ENCODE measurements at places on chromosomes 6 and 20.

DNA sequence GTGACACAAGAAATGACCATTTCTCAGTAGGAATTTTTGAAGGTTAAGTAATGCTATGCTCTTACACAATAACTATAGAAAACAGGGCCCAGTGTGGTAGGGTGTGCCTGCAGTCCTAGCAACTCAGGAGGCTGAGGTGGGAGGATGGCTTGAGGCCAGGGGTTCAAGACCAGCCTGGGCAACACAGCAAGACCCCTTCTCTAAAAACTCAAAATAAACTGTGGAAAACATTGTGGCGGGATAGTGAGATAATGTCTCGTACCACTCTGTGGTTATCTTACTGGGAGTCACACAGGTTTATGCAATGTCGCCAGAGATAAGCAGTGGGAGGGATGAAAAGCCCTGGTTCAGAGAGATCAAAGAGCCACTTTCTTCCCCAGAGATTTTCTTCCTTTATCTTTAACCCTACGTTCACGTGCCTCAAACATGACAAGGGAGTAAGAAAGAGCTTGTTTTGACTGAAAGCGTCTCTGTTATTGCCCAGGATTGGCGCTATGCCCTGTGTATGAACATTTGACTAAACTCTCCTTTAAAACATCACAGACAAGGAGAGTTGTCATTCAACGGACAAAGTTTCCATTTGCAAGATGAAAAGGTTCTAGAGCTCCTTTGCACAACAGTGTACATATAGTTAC is 13.9 kb downstream of the GCM1 start:
- no peak for DNase-seq

DNA sequence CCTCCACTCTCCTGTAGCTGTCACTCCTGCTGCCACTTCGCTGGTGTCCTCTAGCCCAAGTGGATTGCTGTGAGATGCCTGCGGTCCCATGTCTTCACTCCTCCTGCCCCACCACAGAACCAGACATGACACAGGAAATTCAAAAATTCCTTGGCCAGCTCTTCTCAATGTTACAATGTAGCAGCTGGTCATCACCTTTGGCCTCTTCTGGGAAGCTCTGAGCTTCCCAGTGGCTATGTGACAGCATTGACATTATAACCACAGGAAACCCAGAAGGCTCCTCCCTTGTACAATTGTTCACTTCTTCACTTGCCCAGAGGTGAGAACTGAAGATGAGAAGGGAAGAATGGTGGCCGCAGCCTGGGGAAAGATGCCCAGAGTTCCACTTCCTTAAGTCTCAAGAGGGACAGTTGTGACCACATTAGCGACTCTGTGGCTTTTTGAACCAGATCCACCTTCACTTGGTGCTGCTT is 76.1 kb upstream of the NAA20 start:
- DNase-seq, result no peak

DNA sequence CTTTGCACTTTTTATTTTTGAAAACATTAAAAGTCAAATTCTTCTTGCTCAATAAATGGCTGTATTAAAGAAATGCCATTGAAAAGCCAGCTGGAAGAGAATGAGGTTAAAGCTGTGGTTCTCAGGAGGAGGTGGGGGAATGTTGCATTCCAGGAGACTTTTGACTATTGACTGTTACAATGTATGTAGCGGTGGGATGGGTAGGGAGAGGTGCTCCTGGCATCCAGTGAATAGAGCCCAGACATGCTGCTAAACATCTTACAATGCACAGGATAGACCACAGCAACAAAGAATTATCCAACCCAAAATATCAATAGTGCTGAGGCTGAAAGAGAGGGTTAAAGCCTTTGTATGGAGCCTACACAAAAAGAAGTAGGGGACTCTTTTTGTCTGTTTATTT is 295.9 kb downstream of the NKAIN2 start:
- no peak for DNase-seq

GRCh38 chr6:144415014-144415413 is 129.9 kb downstream of the UTRN start:
- DNase-seq, result no peak

DNA sequence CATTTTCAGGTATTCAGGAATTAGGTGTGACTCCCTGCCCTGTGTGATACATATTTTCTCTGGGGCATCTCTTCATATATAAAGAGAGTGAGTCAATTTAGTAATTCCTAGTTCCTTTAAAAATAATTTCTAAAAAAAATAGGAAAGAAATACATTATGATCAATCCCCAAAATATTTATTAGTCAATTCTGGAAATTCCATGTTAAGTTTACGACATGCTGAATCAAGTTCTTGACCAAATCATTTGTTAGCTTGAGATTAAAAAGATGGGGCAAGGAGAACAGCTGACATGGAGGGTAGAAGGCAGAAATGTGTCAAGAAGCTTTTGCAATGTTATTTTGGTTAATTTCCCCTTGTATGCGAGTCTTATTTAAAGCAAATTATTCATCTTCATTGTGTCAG is 22.7 kb upstream of the PRDM1 start:
- no peak for DNase-seq

DNA sequence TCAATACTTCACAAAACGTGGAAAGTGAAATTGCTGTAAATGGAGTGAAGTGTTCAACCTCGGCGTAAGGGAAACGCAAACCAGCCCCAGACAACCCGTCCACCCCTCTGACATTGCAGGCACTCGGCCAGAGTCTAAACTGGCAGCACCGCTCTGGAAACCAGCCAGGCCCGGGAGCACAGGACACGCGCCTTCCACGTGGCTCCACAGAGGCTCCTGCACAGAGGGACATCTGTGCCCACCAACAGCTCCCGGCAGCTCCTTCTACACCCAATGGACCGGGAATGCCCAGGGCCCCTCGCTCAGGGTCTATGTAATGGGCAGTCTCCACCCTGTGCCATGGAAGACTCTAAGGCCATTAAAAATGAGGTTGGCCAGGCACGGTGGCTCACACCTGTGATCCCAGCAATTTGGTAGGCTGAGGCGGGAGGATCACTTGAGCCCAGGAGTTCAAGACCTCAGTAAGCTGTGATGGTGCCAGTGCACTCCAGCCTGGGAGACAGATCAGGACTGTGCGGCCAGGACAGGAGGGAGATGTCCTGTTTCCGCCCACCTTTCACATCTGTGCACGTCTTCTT is 3.4 kb upstream of the HELZ2 start:
- no peak for DNase-seq

DNA sequence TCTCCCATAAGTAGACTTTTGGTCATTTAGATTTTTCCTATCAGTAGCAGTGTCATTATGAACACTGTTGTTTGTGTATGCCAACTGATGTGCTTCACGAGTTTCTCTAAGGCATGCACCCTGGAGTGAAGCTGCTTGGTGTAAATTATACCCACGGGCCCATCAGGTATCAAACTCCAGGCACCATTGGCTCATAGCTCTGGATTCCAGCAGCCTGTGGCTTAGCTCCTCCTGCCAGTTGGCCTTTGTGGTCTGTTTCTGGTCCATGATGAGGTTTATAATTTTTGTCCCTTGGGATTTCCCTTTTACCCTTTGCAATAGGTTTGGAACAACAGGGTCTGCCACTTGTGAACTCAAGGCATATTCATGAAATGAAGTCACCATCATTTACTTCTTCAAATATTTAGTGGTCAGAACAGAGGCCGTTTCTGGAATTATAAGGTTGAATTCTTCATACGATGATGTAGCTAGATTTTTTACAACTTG is 350.5 kb downstream of the PRL start:
- DNase-seq, result no peak

DNA sequence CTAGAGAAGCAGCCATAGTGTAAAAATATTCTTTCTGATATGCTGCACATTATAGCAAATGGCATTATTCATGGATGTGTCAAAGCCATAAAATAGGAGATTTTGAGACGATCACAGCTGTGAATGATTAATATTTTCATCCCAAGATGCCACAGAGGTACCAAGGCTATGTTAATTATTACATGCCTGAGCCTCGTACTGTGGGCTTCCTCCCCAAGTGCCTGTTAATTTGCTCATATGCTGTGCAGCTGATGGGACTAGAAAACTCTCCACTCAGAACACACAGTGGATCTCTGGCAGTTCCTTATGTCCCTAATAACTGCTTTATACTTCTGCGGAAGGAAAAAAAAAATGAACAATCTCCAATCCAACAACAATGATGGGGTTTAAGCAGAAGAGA is 184.9 kb upstream of the TSHZ2 start:
- no peak for DNase-seq

DNA sequence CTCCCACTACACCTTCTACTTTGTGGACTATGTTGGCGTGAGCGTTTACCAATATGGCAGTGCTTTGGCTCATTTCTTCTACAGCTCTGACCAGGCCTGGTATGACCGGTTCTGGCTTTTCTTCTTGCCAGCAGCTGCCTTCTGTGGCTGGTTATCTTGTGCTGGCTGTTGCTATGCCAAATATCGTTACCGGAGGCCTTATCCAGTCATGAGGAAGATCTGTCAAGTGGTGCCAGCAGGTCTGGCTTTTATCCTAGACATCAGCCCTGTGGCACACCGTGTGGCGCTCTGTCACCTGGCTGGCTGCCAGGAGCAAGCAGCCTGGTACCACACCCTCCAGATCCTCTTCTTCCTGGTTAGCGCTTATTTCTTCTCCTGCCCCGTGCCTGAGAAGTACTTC is 16.5 kb upstream of the EFHC1 start:
- no peak for DNase-seq

DNA sequence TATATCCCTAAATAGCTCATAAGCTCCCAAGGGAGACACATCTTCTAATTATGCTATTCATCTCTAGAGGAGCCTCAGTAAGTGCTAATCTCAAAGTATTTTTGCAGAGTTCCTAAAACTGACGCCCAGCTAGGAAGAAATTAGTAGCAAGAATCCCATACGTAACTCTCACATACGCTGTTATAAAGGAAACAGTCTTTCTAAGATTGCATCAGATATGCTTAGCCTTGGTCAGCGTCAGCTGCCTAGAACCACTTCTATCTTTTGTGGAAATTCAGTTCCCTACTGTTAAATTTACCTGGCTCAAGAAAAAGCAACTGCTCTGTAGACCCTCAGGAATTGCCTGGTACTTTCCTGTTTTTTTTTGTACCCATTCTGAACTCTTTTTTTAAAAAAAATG is 13.6 kb downstream of the RIPOR2 start:
- DNase-seq, result no peak

- DNase-seq, result no peak
These were observed 320.2 kb downstream of the MAFB start for GRCh38 chr20:40368876-40369275.

GRCh38 chr20:14189794-14190402 is 147.5 kb downstream of the FLRT3 start:
- DNase-seq, result no peak

- no peak for DNase-seq
These were observed 32.5 kb downstream of the SPDEF start for GRCh38 chr6:34523441-34524206.

DNA sequence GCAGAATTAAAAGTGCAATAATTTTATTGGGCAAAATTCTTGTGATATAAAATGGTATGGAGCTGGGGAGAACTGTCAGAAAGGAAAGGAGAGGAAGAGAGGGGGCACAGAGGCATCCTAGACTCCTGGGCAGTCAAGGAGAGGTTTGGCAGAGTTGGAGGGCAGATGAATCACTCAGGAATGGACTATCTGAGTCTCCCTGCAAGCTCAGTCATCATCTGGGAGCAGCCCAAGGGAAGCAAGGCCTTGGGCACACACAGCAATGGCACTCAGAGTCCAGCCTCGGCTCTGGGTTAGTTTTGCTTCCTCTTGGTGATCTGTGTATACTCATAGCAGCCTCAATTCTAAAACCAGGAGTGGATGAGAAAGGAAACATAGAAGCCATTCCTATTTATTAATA is 67.2 kb downstream of the SLC22A1 start:
- DNase-seq, result no peak

DNA sequence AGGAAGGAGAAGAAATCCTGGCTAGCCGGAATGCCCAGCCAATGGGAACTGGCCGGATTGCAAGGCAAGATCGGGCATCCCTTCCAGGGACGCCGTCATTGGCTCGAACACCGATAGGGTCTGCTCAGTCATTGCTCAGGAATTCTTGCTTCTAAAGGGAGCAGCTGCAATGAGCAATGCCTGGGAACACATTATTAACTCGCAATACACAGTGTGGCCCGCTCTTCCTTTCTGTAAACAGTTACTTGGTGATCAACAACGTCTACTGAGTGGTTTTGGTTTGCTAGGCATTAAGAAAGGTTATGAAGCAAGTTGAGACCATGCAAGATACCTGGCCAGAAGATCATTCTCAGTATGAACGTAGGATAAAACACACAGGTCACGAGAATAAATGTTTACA is 165.4 kb upstream of the CITED2 start:
- DNase-seq, result no peak

DNA sequence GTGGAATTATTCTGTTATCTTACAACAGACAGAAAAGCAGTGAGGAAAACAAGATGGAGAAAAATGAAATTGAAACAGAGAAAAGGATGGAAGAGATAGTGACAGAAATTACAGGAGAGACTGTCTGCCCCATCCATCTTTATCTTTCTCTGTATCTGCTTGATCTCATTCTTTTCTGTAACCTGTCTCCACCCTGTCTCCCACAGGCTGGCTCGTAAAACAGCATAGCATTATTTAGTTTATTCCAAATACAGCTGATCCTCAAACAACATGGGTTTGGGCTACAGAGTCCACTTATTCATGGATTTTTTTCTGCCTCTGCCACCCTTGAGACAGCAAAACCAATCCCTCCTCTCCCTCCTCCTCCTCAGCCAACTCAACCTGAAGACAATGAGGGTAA is 482.3 kb upstream of the JARID2 start:
- no peak for DNase-seq

- DNase-seq, result no peak
These were observed 31.4 kb downstream of the HIVEP2 start for GRCh38 chr6:142913511-142914047.

DNA sequence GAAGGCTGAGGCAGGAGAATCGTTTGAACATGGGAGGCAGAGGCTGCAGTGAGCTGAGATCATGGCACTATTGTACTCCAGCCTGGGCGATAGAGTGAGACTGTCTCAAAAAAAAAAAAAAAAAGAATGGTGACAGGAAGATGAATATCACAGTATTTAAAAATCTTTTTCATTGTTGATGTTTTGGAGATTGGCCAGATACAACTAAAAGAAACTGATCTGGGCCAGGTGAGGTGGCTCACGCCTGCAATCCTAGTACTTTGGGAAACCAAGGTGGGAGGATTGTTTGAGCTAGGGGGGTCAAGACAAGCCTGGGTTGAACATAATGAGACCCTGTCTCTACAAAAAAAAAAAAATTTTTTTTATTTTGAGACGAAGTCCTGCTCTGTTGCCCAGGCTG is 52.1 kb downstream of the TRAF3IP2 start:
- DNase-seq, result no peak

GRCh38 chr6:70593118-70593486 is 26.4 kb downstream of the SDHAF4 start:
- DNase-seq, result no peak

GRCh38 chr6:106662458-106662857 is 33.1 kb downstream of the QRSL1 start:
- no peak for DNase-seq

- no peak for DNase-seq
These were observed 163.4 kb upstream of the CEP162 start for GRCh38 chr6:84390851-84391250.

All from putamen (tissue), 1 donor.